CD4-positive, alpha-beta T cell treated with Interleukin-4 for 4 hours (primary cell): ENCODE measurements at places on chromosomes 1 and 21.
A peak's percentile ranks its signal among the peaks of the same experiment; 100 is the strongest.

- DNase-seq: no peak
Observed at GRCh38 chr1:235012436-235013210, 116.0 kb downstream of the TOMM20 start.

- no peak for DNase-seq
Observed at GRCh38 chr1:228884615-228885566, 149.6 kb downstream of the RHOU start.

- no peak for DNase-seq
Observed at GRCh38 chr1:162987866-162988265, 81.3 kb upstream of the RGS4 start.

GRCh38 chr1:52917156-52917555, 4.4 kb downstream of the ECHDC2 start:
- no peak for DNase-seq

GRCh38 chr1:116771997-116772647, 17.9 kb downstream of the CD2 start:
- no peak for DNase-seq

GRCh38 chr1:27632387-27633297, 2.3 kb downstream of the FGR start:
- DNase-seq: peak; percentile 49

DNA sequence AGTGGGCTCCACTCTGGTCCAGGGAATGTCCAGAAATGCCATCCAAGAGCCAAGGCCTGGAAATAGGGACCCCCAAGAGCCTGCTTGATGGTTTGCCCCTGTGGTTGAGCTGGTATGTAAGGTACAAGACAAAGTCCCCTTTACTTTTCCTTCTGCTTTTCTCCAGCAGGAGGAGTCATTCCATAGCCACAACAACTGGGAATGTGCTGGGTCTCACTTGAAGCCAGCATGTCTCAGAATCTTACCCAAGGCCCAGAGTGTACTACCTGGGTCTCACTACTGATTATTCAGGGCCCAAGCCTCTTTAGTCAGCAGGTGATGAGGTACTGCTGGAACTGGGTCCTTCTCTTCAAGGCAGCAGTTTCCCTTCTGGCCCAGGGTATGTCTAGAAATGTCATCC, 62.1 kb upstream of the CD55 start:
- no peak for DNase-seq

DNA sequence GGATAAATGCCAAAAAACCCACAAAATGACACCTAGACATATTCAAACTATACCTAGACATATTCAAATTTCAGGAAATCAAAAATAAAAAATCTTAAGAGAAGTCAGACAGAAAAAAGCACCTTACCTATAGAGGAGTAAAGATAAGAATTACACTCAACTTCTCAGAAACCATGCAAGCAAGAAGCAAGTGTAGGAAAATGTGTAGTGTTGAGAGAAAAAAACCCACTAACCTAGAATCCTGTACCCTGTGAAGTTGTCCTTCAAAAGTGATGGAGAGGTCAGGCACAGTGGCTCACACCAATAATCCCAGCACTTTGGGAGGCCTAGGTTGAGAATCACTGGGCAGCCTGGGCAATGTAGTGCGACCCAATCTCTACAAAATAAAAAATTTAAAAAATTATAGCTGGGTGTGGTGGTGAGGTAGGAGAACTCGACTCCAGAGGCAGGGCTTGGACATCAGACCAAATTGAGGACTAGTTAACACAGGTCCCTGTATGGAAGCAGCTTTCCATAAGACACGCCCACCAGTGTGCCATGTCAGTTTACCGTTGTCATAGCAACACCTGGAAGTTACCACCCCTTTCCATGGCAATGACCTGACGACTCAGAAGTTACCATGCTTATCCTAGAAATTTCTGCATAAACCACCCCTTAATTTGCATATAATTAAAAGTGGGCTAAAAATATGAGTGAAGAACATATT, 20.7 kb downstream of the PDIK1L start:
- DNase-seq: no peak

DNA sequence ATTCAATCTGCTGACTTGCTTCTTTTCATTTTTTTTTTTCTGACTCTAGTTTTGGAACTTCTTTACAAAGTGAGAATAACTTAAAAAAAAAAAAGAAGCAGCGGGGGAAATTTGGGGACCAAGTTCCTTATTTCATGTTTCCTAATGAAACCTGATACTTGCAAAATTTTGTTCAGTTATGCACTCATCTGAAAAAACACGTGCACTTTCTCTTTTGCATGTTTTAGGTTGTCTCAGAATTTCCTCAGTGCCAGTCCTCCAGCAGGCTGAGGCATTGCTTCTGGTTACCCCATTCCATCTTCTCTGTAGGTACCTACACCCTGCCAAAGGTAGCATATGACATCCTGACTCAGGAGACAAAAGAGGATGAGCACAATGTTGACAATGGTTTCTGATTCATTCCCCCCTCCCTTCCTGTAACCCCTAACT, 299.7 kb downstream of the GRIK1 start:
- DNase-seq: no peak

DNA sequence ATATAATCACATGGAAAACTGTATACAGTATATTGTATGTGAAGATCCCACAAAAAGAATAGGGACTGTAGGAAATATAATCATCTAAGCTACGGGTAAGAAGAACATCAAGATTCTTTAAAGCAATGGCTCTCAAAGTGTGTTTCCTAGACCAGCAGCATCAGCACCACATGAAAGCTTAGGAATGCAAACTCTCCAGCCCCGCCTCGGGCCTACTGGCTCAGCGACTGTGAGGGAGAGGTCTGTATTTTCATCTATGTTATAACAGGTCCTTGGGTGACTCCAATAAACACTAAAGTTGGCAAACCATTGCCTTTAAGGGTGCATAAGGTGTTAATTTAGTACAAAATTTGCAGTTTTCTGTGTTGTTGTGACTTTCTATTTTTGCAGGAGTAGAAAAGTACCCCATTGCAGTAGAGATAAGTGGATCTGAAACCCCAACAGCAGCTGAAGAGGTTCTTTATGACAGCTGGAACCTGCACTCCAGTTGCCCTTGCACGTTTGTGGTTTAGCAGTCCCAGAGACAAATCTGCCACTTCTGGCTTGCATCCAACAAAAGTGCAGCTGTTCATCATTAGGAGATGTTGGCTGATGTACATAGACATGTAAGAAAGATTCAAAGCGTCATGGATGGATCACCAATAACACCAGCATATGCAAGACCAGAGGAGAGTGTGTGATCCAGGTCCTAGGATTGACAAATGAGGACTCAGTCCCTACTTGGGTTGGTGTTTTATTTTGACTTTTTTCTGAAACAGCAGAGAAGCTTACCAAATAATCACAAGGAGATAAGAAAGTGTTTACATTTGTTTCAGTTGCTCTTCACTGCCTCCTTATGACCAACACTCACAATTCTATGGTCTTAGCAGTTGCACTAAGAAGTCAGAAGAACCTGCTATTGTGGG, 15.9 kb upstream of the IFNAR1 start:
- DNase-seq: peak; percentile 34

- no peak for DNase-seq
Observed at GRCh38 chr21:36889401-36889800, 77.1 kb downstream of the HLCS start.

DNA sequence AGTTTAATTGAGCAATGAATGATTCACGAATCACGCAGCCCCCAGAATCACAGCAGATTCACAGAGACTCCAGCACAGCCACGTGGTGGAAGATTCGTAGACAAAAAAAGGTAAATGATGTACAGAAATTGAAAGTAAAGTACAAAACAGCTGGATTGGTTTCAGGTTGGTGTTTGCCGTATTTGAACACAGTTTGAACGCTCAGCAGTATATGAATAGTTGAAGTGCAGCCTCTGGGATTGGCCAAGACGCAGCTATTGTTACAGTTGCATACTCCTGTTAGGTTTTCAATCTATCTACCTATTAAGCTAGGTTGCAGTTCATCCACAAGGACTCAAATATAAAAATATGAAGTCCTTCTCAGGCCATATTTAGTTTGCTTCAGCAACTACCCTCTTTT, 3.1 kb upstream of the MRPL55 start:
- DNase-seq: no peak

DNA sequence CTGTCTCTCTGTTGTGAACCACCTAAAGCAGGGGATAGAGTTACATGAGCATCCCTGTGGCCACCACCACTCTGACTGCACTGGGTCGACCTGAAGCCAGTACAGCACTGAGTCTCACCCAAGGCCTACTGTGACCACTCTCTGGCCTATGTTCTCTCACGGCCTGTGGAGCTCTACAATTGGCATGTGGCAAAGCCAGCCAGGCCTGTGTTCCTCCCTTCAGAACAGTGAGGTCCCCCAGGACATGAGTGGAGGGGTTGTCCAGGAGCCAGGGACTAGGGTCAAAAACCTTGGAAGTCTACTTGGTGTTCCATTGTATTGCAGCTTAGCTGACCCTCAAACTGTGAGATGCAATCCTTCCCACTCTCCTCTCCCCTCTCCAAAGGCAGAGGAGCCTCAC, 42.7 kb upstream of the FMO3 start:
- DNase-seq: no peak

GRCh38 chr1:232767305-232768074, 37.7 kb upstream of the MAP10 start:
- no peak for DNase-seq

GRCh38 chr1:16298653-16299052, 53.6 kb downstream of the FBXO42 start:
- no peak for DNase-seq

DNA sequence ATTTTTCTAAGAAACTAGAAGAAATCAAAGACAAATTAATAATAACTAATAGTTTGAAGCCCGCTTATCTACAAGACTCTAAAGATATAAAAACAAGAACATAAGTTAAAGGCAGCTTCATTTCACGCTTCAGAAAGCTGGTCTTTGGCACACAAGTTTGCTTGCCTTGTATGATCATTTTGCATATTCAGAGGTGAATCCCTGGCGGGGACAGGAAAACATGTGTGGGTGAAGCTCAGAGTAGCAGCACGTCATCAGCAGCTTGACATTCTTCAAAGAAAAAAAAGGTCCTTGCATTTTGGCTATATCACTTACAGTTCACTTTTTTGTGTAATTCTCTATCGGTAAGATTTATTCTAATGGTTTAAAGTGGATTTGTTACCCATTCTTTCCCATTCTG, 1911.8 kb downstream of the MRPL39 start:
- no peak for DNase-seq

- DNase-seq: no peak
Observed at GRCh38 chr1:3547055-3548005, 64.0 kb downstream of the MEGF6 start.

DNA sequence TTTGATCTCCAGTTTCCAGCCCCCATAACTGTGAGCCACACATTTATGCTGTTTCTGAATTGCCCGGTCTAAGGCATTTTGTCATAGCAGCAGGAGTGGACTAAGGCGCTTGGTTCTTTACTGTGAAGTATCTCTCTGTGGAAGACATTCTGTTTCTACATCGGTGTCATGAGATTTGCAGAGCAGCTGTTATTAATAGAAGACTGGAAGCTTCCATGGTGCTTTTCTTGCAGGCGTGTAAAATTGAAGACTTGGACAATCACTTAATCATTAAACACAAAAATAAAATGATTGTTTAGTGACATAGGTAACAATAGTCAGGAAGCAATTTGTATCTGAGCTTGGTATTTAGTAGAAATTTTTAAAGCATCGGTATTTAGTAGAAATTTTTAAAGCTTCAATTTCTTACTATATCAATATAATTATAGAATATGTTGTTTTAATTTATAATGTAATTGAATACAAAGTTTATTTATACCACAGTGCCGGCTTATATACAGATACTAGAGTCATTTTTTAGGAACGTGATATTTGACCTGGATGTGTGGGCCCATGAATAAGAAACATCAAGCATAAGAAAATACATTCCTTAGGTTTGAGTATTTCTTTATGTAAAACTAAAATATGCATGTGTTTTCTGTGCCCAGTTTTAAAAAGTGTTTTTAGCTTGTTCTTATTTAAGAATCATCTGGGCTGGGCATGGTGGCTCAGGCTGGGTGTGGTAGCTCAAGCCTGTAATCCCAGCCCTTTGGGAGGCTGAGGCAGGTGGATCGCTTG, 60.6 kb upstream of the COL6A1 start:
- no peak for DNase-seq

DNA sequence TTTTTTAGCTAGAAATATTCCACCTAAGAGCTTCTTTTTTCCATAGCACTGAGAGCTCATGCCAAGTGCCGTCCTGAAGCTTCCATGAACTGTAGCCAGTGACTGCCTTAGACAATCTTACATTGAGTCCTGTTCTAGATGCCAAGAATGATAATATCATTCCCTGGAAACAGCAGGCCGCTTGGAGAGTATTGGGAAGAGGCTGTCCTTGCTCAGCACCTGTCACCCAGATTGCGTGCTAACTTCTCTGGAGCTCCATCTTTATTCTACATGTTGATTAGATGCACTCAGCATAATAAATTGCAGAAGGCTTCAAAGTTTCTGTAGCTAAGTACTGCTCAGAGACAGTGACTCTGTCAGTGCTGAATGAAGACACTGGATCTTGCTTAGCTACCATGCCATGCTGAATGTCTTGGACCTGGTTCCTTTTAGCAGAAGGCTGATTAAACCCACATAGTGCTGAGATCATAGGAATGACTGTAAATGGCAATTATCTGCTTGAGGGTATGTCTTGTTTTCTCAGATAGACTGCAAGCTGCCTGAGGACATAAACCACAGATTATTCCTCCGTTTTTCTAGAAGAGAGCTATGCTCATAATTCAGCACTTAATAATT, 83.1 kb upstream of the IRF2BP2 start:
- DNase-seq: no peak

- no peak for DNase-seq
Observed at GRCh38 chr1:230054092-230054749, 12.8 kb upstream of the GALNT2 start.

- no peak for DNase-seq
Observed at GRCh38 chr1:21919520-21919919, 17.6 kb downstream of the HSPG2 start.

- DNase-seq: no peak
Observed at GRCh38 chr1:226640321-226641136, 92.0 kb downstream of the STUM start.

GRCh38 chr1:10564063-10564462, 89.3 kb downstream of the PEX14 start:
- no peak for DNase-seq

DNA sequence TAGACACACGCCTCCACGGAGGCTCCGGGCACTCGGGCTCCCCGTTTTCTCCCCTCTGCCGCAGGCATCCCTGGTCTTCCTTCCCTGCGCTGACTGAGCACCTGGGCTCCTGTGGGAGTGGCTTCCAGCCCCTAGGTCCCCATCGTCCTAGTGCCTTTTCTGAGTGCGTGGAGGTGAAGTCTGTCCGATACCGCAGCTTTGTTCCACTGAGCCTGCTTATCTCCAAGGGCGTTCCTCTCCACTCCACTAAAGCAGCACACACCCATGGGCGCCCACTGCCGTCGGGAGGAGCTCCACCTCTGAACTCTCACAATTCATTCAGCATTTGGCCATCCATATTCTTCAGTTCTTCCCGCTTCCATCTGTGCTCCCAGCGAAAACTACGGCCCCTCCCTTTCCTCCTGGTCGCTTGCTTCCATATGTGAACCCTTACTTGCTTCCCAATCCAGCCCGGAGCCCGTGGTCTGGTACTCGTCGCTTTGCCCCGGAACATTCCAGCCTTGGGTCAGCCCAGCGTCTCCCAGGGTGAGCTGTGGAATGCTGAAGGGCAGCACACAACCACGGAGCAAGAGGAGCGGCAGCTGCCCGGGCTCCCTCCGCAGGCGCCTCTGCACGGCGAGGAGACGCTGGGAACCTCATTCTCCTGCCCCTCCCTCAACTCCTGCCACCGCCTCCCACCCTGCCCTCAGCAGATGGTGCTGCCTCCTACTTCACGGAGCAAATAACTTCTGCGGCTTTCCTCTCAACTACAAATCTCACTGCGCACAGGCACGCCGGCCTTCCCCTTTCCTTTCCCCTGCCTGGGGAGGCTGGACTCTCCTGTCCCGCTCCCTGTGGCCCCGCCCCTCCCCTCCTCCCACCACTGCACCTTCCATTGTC, 27.5 kb downstream of the ATP8B2 start:
- DNase-seq: peak; percentile 44

GRCh38 chr1:48018799-48019198, 21.6 kb upstream of the TRABD2B start:
- DNase-seq: no peak
